ENCODE measurements at places on chromosomes 13 and 19.
A peak's percentile ranks its signal among the peaks of the same experiment; 100 is the strongest.

DNA sequence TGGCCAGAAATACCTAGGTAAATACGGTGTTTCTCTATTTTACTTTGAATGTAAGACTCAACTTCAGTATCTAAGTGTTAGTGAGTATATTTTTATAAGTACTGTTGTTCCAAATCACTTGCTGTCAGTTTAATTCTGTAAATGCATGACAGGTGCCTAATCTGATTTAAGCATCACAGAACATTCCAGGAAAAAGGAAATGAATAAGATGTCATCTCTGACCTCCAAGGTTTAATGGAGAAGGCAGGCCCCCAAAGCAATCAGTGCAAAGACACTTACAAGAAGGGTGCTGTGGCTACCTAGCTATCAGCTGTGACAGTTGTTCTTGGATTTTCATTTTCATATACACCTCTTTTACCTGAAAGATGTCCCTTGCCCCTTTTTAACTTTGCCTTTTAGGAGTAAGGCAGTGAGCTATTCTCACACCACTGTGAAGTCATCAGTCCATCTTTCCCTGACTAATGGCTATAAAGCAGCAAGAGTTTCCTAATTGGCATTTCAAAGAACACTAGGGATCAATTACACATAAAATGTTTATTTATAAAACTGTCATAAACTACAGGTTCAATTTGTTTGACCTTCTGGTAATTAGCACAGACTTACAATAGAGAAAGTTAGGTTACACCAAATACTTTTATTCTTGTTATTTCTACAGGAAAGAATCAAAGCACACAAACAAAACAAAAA is 427.6 kb downstream of the SPRY2 start:
- DNase-seq: no peak

DNA sequence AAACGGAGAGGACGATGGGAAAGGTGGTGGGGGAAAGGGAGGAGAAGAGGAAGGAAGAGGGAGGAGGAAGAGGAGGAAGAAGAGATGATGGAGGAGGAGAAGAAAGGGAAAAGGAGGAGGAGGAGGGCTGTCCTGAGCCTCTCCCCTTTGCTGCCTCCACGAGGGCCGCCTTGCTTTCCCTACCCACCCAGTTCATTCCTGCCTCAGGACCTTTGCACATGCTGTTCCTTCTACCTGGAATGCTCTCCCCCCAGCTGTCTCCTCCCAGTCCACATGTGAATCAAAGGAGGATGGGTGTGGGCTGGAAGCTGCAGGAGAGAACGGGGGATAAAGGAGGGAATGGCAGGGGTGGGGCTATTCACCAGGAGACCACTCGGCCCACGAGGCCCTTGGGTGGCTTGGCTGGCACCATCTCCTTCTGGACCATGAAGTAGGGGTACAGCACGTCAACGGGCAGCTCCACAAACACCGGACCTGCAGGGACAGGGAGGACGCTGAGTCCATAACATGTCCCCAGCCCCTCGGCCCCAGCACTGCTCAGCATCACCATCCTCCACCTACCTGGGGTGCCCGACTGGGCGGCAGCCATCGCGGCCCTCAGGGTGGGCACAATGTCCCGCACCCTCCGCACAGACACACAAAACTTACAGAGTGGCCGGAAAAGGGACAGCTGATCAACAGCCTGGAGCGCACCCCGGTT is 15.3 kb downstream of the SYDE1 start:
- DNase-seq: no peak

DNA sequence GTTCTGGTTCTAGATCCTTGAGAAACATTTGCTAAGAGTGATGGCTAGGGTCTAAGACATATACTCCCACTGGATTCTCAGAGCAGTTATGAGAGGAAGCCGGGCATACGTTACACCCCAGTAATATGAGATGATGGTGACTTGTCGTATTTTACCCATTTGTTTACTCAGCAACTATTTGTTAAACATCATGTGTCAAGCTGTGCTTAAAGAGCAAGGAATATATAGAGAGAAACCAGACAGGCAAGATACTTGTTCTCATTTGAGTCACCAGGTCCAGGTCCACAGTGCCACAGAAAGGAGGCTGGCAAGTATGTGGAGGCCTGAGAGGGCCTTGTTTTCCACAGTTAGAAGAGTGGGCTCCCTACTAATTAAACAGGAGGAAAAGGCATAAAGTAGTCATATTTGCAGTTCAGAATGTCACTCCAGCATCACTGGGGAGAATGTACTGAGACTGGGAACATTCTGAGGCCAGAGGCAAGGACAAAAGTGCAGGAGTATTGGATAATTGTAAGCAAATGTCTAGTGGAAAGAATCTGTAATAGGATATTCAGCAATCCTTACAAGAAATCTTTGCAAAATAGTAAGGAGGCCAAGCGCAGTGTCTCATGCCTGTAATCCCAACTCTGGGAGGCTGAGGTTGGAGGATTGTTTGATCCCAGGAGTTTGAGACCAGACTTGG is 142.2 kb downstream of the IRS2 start:
- no peak for DNase-seq

GRCh38 chr19:41299046-41299754 is 10.8 kb upstream of the CCDC97 start:
- DNase-seq: no peak

GRCh38 chr19:33910922-33911321 is 114.3 kb downstream of the KCTD15 start:
- no peak for DNase-seq

DNA sequence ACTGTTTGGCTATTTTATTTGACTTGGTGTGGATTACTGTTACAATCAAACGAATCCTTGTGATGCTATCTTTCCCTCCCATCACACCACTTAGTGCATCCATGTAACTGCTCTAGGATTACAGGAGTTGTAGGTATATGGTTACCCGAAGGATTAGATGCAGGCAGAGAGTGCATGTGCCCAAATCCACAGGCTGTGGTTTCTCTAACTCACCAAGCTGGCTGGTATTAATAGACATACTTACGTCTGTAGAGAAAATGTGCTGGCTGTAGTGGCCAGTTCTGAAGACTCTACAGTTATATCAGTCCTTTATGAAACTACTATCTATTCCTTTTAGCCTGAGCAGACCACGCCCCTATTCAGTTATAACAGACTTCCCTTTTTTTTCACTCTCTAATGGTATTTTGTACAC is 1.1 kb upstream of the HMGB1 start:
- DNase-seq: no peak

- DNase-seq: no peak
Measured at GRCh38 chr19:50266041-50266440, 62.6 kb downstream of the MYH14 start.

GRCh38 chr13:83995930-83996329 is 113.7 kb upstream of the SLITRK1 start:
- DNase-seq: no peak

- DNase-seq: no peak
Measured at GRCh38 chr19:36265064-36265463, 50.2 kb downstream of the ZNF146 start.

DNA sequence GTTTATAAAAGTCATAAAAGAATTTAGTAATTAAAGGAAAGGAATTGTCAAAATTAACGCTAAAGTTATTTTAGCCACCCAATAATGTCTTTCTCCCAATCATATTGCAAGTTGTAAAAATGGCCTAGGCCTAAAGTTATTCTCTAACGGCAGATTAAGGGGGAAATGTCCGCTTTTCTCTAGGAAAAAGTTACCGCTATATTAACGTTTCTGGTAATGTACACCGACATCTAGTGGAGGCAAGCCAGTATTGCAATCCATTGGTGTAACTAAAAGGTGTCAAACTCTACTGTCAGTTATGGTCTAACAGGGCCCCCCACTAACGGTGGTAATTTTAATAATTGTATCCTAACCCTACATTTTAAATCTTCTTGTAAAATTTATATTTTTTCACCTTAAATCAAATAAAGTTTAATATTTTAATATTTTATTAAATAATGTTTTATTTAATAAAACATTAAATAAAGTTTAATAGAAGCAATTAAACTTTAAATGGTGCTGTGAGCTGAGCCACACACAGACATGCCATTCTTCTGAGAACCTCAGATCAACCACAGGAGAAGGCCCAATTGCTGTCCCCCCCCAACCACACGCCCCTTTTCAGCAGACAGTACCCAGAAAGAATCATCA is 35.9 kb upstream of the ZSCAN5A start:
- peak; percentile 26 for DNase-seq

DNA sequence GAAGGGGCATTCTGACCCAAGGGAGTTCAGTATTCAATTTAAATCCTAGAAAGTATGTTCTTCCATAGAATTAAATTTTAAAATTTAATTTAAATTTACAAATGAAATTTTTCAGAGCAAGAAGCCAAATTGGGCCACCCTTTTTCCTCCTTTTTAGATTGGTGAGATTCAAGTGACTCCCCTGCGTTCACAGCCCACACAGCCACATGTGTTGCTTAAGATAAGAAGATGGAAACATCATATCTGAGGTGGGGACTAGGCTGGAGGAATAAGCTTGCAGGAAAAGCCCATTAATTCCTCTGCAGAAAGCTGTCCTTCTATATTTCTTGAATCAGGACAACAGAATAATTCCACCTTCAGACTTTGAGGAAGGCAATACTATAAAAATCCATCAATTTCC is 392.7 kb upstream of the ZNF507 start:
- no peak for DNase-seq

DNA sequence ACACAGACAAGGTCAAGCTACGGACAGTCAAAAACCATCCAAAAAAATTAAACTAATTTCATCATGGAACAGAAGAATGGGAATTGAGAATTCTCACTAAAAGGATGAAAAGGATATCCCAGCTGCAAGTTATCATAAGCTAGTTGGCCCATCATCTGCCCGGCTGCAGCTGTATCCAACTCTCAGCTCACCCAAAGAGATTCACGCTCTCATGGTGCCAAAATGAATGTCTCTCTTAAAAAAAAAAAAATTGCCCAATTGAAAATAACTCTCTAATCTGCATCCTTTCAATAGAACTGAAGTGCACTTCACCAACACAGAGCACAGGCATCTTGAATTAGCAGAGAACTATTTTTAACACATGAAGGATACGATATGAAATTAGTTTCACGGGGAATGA is 20.0 kb downstream of the ENOX1 start:
- DNase-seq: no peak

- no peak for DNase-seq
Measured at GRCh38 chr13:34750078-34750931, 191.8 kb upstream of the NBEA start.

DNA sequence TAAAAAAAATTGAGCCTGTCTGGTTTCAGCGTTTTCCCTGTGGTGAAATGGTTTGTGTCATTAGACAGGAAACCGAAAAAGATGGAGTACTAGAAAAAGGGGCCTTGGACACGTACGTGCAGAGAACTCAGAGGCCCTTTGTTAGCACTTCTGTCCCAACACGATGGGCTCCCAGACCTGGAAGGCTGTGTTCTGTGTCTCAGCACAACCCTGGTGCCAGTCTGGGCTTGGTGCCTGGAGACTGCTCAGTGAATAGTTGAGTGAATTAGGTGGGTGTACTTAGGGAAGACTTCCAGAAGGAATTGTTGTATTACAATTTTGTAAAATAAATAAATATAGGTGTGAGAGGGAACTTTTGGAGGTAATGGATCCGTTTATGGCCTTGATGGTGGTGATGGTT is 8.7 kb downstream of the ZNF71 start:
- no peak for DNase-seq

GRCh38 chr13:72804301-72804700 is 22.4 kb downstream of the PIBF1 start:
- DNase-seq: no peak

DNA sequence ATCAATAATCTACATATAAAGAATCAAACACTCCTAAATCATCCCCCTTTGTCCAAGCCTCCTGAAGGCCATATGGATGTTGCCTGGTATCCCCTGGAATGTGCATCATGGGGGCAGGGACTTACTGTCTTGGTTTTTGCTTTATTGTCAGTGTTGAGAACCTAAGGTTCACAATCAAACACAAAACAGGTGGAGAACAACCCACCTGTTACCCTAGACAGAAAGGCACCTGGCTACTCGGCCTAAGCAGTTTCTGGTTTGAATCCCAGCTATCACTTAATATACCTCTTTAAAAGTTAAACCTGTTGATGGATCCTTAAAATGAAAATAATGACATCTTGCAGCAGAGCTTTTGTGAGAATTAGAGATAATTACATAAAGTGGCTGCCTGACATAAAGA is 68.9 kb downstream of the DCLK1 start:
- DNase-seq: no peak

- no peak for DNase-seq
Measured at GRCh38 chr13:106494936-106495335, 40.5 kb downstream of the EFNB2 start.

- DNase-seq: peak; percentile 39
Measured at GRCh38 chr13:24746618-24747247, 17.2 kb upstream of the RNF17 start.

DNA sequence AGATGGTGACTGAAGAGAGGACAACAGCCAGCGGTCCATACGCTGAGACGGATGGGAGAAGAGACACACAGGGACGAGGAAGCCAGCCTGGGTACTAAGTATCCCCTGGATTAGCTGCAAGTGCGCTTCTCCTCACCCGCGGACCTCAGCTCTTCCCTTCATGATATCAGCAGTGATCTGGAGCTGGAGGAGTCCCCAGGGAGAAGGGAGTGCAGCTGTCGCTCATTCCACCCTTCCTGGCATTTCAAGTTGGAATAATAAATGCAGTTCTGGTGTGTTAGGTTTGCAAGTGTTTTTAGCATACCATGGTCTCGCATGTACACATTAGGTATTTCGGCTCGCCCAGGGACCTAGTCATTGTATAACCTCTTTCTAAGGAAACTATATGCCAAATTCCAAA is 88.5 kb upstream of the C1QTNF9B start:
- DNase-seq: no peak

- DNase-seq: no peak
Measured at GRCh38 chr13:80931118-80931517, 590.2 kb upstream of the SPRY2 start.

- DNase-seq: no peak
Measured at GRCh38 chr13:66992183-66992582, 238.0 kb downstream of the PCDH9 start.

GRCh38 chr19:41235480-41235879 is 16.5 kb downstream of the AXL start:
- no peak for DNase-seq

GRCh38 chr13:100887729-100888151 is 213.1 kb upstream of the TMTC4 start:
- peak; percentile 43 for DNase-seq

DNA sequence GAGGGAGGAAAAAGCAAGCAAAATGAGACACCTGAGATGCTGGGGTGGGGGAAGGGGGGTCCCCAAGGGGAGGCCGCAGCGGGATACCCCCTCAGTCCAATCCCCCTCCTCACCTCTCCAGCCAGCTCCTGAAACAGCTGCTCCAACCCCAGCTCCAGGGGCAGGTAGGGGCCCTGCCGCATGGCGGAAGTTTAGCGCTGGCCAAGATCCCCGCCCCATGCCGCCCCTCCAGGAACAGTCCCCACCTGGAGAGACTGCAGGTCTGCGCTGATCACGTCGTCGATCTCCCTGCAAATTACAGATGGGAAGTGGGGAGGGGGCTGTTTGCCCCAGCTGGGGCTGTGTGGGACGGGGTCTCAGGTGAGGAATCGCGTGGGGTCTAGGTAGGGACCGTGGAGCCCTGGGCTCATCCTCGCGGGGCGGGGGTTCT is 9.0 kb downstream of the CAPN12 start:
- DNase-seq: no peak
